Activated T-helper 1 cell treated with anti-CD3 and anti-CD28 coated beads, Interleukin-12 subunit alpha, Interleukin-12 subunit beta, Interleukin-2, Interleukin-4 antibody, amounts not matched to agents 30 ng/mL and 10 ng/mL and 1 ng/mL, durations not matched to agents 14 hours and 24 hours and 36 hours (primary cell): ENCODE measurements at places on chromosomes 2 and 18. TPM values are rescaled to one million over a fixed set of nuclear protein-coding genes. Genes with fewer than 3 reads are reported as not detected.

Gene DSG3
- total RNA-seq = not detected in 2 replicates

Gene SLC4A5
- total RNA-seq = 0.47 and 0.71 TPM in 2 replicates

Gene AQP12B
- not detected in 2 replicates for total RNA-seq

Gene GNAL
- 0.21 and 0.24 TPM in 2 replicates for total RNA-seq

Gene TBR1
- total RNA-seq = 0.05 TPM in 1 of 2 replicates, not detected in the other

Gene FAM124B
- total RNA-seq = 0.23 and 0.34 TPM in 2 replicates

Gene TNS1
- total RNA-seq = 0.41 and 1.1 TPM in 2 replicates

Gene VPS54
- total RNA-seq = 14.9 and 15.4 TPM in 2 replicates

Gene SGO2
- 20.5 and 20.9 TPM in 2 replicates for total RNA-seq

Gene CRIM1
- 15.3 and 17.6 TPM in 2 replicates for total RNA-seq

Gene UGT1A4
- total RNA-seq = not detected in 2 replicates

Gene UGT1A5
- not detected in 2 replicates for total RNA-seq

Gene RAB6C
- 0.07 TPM in 1 of 2 replicates, not detected in the other for total RNA-seq

Gene SCN1A
- total RNA-seq = not detected in 2 replicates

Gene ATL2
- 62.1 and 72.5 TPM in 2 replicates for total RNA-seq

Gene CRYGD
- not detected in 2 replicates for total RNA-seq

Gene PID1
- total RNA-seq = not detected in 2 replicates

Gene TUBA4A
- 211 and 217 TPM in 2 replicates for total RNA-seq

Gene TRPM8
- not detected in 2 replicates for total RNA-seq

Gene AFF3
- 1.7 and 2.4 TPM in 2 replicates for total RNA-seq

Gene MAPK4
- total RNA-seq = not detected in 2 replicates

Gene SLC5A7
- total RNA-seq = not detected in 2 replicates

Gene NDUFAF7
- total RNA-seq = 23.0 and 27.1 TPM in 2 replicates

Gene CCDC121
- 0.66 and 1.3 TPM in 2 replicates for total RNA-seq

Gene ESPNL
- 0.05 and 0.20 TPM in 2 replicates for total RNA-seq

Gene RND3
- not detected in 2 replicates for total RNA-seq

Gene UGT1A10
- not detected in 2 replicates for total RNA-seq

Gene LINC00305
- not detected in 2 replicates for total RNA-seq

Gene DNAH6
- total RNA-seq = 0.12 and 0.16 TPM in 2 replicates

Gene TMEM37
- not detected in 2 replicates for total RNA-seq

Gene METAP1D
- total RNA-seq = 5.4 and 6.4 TPM in 2 replicates

Gene PJVK
- total RNA-seq = 1.1 and 2.5 TPM in 2 replicates

Gene MSTN
- total RNA-seq = not detected in 2 replicates

Gene MC5R
- not detected in 2 replicates for total RNA-seq

Gene ADRA2B
- total RNA-seq = 0.12 and 0.21 TPM in 2 replicates

Gene IMPACT
- 9.5 and 11.8 TPM in 2 replicates for total RNA-seq

Gene HOXD11
- total RNA-seq = not detected in 2 replicates

Gene SERPINB11
- not detected in 2 replicates for total RNA-seq

Gene NLRC4
- 0.05 and 0.07 TPM in 2 replicates for total RNA-seq

Gene POMC
- 5.0 and 5.9 TPM in 2 replicates for total RNA-seq
